ACHN (cell line): ENCODE measurements at places on chromosomes 11 and 22.

DNA sequence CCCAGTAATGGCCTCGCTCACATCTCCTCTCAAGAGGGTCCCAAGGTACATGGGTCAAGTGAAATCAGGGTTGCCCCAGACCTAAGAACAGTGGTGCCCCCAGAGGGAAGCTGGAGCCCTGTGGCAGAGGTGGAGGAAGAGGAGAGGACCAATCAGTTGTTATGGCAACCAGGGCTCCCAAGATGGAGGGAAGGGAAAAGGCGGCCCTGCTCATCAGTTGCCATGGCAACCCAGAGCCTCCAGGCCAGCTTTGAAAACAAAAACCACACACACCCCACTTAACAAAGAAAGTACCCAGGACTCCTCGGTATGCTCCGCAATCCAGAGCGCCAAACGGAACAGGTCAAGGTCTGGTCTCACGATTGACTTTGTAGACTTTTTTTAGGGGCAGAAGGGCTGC is 53.5 kb upstream of the SLC35C1 start:
- DNase-seq: no peak

DNA sequence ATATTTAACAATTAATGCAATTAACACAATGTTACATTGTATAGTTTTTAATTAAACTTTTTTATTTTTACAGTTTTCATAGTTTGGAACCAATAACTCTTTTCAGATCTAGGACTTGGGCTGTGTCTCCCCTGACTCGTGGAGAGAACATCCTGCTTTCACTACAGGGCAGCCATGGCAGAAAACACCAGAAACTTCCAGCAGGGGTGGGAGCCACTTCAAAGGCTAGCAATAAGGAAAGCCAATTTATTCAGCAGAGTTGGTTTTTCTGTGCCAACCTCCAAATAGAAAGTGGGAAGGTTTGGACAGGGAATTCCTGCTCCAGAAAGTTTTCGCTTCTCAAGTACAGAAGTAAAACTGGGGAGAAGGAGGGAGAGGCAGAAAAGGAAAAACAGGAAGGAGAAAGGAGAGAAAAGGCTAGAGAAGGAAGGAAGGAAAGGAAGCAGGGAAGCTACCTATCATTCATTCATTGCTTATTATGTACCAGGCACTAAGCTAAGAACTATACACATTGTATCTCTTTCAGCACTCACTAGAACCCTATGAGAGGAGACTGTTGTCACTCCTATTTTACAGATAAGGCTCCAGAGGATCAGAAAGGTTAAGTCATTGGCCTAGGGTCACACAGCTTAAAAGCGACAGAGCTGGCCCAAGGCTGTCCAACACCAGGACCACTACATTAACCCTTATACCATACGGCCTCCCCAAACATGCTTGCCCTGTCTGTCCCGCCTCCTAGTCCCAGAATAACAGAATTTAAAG is 54.8 kb upstream of the CREB3L1 start:
- peak; percentile 34 for DNase-seq

GRCh38 chr11:33931067-33931466 is 39.2 kb upstream of the LMO2 start:
- no peak for DNase-seq

GRCh38 chr22:19715188-19715930 is 1.1 kb downstream of the SEPTIN5 start:
- DNase-seq: no peak

- no peak for DNase-seq
Measured at GRCh38 chr11:78906566-78906965, 331.9 kb upstream of the NARS2 start.

GRCh38 chr11:10942620-10943019 is 84.8 kb upstream of the ZBED5 start:
- no peak for DNase-seq

DNA sequence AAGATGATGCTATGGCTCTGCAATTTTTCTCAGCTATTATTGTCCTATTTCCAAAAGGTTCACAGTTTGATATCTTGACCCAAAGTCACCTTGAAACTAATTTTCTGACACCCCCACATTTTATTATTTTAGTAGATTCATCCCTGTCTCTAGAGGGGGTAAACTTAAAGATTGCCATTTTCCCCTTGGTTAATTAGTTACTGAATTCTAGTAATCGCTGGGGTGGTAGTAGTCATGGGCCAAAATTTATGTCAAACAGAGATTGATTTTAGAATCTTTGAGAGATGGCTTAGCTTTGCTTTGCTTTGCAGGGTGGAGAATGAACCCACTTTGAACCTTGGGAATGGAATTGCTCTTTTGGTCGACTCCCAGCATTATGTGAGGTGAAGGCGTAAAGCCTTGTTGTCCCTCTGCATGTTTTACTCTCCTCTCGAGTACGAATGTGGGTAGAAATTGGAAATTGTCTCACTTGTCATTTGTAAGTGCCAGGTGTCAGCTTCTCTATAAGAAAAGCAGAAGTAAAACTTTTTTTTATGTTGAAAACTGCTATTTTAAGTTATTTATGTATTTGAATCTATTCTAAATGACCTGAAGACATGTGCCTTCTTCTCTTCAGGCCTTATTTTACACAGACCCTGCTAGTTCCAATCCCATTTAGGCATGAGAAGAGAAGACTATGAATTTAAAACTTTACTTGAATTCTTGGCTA is 42.4 kb upstream of the RCE1 start:
- no peak for DNase-seq

DNA sequence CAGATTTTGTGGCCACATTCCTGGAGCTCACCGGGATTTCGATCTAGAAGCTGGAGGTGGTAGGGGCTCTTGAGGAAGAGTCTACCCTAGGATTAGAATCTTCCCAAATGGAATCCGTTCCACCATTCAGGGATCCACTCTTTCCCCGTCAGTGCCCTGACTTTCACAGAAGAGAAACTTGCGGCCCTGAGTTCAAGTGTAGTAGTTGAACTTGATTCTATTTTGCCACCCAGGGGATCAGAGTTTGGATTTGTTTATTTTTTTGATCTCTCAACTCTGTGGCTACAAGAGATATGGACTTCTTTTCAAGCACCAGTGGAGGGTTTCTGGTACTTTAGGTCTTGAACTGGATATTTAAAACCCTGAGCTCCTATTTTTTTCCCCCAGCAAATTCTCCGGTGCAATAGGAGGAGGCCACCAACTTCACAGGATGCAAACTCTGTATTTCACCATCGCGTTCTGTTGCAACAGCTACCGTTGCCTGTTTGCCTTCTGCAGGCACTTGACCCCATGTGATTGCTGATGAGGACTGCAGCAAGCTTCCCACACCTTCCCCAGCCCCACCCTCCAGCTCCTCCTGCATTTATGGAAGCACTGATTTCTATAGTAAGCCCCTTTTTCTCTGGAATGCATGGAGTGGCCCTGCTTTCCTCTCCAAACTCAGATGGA is 14.8 kb upstream of the MRGPRF start:
- DNase-seq: no peak

DNA sequence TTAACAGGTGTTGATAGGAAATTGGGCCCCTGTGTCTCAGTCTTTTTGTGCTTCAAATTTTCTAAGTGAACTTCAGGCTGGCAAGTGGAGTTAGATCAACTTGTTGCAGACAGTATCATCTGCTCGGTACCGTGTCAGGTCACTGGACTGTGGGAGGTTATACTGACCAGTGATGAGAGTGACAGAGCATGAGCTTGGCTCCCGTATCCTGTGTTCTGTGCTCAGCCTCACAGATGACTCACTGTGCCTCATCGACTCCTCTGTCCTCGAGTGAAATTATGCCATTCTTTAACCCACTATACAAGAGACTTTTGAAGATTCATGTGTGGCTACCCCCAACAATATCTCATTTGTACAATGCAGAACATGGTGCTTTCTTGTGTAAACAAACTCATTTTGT is 7.9 kb downstream of the GRAP2 start:
- no peak for DNase-seq

DNA sequence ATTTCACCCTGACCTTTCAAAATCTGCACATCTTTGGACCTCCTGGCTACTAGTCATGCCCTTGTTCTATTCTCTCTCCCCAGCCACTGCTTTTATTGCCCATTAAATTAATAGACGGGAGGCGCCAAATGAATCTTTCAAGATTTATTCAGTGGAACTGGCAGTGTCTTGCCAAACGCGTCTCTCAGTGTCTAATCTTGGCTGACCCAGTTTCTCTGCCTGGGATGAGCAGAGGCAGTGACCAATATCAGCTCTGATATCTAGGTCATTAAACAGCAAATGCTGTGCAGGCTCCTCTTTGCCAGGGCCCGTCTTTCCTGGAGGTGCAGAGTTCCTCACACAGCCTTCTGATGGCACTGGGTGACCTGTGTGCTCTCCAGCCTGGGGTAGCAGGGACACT is 74.0 kb downstream of the TRAF6 start:
- DNase-seq: no peak

GRCh38 chr11:78156127-78156844 is 16.9 kb upstream of the ALG8 start:
- no peak for DNase-seq

GRCh38 chr11:131033151-131033651 is 116.9 kb upstream of the SNX19 start:
- DNase-seq: peak; percentile 91

- DNase-seq: no peak
Measured at GRCh38 chr11:35721651-35722282, 59.2 kb downstream of the TRIM44 start.

GRCh38 chr22:32803738-32804435 is 2.4 kb downstream of the TIMP3 start:
- DNase-seq: no peak

DNA sequence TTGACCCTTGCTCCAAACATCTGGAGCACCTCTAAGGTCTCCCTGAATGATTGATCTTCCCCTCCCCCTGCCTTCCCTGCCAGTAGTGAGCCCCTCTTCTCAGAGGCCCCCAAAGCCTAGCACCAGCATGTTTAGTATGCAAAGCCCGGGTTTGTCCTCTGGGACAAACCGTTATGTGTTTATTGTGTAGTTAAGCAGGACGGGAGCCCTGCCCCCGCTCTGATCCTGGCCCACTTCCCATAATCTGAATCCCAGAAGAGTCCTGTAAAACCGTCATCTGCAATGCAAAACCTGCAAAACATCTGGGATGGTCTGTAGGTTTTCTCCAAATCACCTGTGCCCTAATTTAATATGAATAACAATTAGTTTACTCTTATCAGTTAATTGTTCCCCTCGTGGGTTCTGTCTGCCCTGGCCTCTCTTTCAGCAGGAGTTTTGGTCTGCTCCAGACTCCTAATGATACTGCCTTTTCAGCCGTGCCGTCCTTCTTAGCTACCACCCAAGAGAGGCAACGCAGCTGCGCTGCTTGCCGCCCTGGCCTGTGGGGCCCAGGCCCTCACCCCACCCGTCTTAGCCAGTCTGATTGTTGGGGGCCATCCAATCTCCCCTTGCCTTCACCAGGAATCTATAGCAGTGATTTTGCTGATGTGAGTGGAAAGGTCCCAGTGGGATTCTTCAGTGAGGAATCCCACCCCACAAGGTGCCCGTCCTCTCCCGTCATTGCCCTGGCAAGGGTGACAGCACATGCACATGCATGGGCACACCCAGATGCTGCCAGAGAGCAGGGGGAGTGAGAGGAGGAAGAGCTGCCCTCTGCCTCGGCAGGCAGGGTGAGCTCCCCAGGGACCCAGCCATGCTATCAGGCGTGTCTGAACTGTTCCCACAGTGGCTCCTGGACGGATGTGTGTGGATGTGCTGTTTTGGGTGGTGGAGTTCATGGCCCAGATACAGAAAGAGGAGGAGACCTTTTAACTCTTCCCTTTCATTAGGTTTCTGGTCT is 3.0 kb upstream of the B3GAT1 start:
- DNase-seq: no peak

- DNase-seq: no peak
Measured at GRCh38 chr11:110737593-110737992, 25.4 kb upstream of the ARHGAP20 start.

DNA sequence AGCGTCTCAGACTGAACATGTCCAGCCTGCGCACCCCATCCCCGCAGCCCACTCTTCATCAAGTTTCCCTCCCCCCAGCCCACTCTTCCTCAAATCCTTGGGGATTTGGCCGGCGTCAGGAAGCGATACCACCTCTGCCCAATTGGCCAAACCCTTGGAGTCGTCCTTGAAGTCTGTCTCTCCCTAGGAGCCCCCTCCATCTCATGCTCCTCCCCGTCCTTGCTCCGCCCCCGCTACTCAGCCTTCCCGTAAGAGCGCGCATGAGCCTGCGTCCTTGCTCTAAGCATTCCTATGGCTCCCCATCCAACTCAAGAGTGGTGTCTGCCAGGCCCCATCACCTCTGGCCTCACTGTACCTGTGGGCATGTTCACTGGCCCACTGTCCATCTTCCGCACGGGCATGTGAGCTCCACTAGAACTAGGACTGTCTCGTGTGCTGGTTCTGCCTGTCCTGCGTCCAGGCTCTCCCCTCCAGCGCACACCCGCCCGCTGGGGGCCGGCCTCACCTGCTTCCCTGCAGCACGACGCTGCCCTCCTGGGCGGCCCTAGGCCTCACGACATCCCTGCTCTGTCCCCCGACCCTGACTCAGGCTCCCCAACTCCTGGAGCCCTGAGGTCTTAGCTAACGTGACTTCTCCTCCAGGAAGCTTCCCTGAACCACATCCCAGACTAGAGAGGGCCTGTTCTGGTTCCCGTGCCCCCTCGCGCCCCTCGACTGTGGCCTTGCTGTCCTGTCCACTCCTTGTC is 30.5 kb upstream of the TTLL12 start:
- no peak for DNase-seq

DNA sequence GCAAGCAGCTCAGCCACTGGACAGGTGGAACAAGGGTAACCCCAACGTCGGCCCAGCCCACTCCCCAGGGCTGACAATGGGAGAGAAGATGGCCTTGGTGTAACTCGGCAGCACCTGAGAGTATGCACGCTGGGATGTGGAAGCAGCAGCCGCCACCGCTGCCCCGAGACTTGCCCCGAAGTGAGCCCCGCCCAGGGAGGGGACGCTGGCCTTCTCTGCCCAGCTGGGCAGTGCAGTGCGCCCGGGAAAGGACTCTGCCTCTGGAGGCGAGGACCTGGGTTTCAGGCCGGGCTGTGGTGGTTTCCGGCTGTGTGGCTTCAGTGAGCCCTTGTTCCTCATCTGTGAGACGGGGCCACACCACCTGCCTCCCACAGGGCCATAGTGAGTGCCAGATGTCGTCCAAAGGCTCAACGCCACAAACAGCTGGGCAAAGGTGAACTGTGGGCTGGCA is 8.6 kb upstream of the POLDIP3 start:
- DNase-seq: no peak

- no peak for DNase-seq
Measured at GRCh38 chr22:23000657-23001347, 69.5 kb upstream of the GNAZ start.

- no peak for DNase-seq
Measured at GRCh38 chr11:6427516-6427915, 8.6 kb upstream of the APBB1 start.

DNA sequence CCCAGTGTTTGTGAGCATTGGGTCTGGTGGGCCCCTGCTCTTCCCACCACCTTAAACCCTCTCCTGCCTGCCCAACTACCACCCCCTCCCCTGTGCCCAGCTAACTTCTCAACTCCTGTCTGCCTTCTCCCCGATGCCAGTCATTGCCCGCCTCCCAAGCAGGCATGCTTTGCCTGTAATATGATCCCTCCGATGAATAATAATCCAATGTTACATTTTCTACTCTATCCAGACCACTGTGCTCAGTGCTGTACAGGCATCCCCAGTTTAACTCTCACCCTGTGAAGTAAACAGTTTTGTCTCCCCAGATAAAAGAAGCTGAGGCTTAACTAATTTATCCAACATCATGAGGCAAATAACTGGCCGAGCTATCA is 35.5 kb upstream of the OLFML1 start:
- no peak for DNase-seq

GRCh38 chr22:24969560-24970301 is 17.2 kb downstream of the KIAA1671 start:
- no peak for DNase-seq

- DNase-seq: no peak
Measured at GRCh38 chr11:132423266-132423665, 1052.9 kb downstream of the NTM start.

- no peak for DNase-seq
Measured at GRCh38 chr11:107770551-107770951, 58.7 kb upstream of the SLN start.
